ENCODE measurements at places on chromosomes 16 and 17. TPM values are rescaled to one million over a fixed set of nuclear protein-coding genes. Genes with fewer than 3 reads are reported as not detected.
A peak's percentile ranks its signal among the peaks of the same experiment; 100 is the strongest.

DNA sequence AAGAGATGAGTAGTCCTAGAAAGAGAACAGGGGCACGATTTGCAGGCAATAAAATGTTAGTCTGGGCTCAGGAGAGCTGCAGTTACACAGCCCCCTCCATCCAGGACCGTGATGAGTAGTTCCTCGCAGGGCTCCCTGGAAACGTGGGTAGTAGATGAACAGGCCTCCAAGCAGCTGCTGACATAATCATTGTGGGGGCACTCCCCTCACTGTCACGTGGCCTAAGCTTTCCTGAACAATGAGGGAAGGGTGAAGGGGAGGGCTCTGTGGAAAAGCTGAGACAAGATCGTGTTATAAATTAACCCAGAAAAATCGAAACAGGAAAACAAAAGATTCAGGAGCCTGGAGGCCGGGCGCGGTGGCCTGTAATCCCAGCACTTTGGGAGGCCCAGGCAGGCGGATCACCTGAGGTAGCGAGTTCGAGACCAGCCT, 1.3 kb upstream of the PER1 start:
- DNase-seq, result peak; percentile 67

GRCh38 chr16:88846088-88846487, 10.7 kb downstream of the GALNS start:
- DNase-seq, result no peak

- no peak for DNase-seq
Observed at GRCh38 chr16:67173808-67174705, 3.7 kb downstream of the NOL3 start.

DNA sequence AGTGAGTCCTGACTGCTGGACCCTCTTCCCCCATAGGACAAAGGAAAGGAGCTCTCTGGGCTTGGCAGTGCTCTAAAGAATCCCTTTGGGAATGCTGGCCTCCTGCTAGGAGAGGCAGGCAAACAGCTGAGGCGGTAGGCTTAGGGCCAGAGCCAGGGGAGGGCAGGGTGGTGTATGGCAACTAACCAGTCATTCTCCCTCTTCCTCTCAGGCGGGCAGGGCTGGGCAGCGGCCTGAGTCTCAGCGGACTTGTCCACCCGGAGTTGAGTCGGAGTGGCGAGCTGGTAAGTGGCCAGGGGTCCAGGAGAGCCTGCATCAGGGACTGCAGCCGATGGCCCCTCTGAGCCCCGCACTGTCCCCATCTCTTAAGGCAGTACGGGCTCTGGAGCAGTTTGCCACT, 4.4 kb downstream of the ACADVL start:
- no peak for DNase-seq

DNA sequence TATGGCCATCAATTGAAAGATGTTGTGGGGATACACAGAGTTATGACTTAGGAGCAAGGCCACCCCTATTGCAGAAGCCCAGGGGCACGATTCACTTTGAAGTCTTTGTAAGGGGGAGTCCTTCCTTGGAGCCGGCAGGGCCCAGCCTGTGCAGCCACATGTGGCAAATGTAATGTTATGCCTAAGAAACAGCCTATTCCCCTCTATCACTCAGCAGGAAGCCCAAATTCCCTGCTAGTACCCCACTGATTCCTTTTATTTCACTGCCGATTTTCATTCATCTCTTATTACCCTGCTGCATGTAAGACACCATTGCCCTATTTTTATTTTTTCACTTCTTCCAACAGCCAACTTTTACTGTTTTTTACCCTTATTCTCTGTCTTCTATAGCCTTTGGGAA, 233.2 kb downstream of the PMP22 start:
- no peak for DNase-seq

The NAGS gene
- 2.1 TPM for total RNA-seq

GRCh38 chr17:40459636-40460603, 16.7 kb downstream of the IGFBP4 start:
- no peak for DNase-seq

The TBC1D16 gene
- total RNA-seq, result 71.9 TPM

GRCh38 chr17:67600408-67600807, 117.3 kb upstream of the NOL11 start:
- DNase-seq, result no peak

DNA sequence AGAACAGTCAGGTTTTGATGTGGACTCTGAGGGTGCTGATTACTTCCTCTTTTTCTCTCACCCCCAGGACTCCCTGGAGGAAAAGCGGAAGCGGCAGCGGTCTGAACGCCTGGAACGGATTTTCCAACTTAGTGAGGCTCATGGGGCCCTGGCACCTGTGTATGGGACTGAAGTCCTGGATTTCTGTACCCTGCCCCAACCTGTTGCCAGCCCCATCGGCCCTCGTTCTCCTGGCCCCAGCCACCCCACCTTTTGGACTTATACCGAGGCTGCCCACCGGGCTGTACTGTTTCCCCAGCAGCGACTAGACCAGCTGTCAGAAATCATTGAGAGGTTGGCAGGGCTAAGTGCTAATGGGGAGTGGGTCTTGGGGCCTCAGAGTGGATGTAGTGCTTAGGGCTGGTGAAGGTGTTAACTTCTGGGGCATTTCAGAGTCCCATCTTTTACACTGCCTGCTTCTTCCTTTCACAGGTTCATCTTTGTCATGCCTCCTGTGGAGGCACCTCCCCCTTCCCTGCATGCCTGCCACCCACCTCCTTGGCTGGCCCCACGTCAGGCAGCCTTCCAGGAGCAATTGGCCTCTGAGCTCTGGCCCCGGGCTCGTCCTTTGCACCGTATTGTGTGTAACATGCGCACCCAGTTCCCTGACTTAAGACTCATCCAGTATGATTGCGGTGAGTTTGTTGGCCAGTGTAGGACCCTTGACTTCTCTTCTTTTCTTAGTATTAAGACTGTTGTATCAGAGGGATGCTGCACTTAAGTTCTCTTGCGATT, 19.1 kb upstream of the PHKG2 start:
- no peak for DNase-seq

GRCh38 chr16:2465653-2466415, 5.3 kb upstream of the NTN3 start:
- no peak for DNase-seq

- no peak for DNase-seq
Observed at GRCh38 chr17:81659038-81659437, 2.7 kb upstream of the PDE6G start.

DNA sequence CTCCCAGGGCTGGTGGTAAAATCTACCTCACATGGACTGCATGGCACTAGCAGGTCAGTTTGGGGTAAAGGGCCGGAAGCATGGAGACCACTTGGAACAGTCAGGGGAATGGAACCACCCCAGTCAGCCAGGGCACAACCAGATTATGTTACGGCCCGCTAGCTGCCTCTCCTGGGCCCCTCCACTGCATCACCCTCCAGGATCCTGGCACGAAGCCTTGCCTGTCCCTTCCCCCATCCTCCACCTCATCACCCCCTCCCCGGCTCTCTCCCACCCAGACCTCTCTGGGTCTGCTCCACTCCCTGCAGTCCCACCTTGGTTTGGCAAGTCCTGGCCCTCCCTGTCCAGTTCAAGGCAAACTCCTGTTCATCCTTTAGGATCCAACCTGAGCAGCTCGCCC, 91.7 kb downstream of the CLEC16A start:
- no peak for DNase-seq

The PLLP gene
- 4.9 TPM for total RNA-seq

DNA sequence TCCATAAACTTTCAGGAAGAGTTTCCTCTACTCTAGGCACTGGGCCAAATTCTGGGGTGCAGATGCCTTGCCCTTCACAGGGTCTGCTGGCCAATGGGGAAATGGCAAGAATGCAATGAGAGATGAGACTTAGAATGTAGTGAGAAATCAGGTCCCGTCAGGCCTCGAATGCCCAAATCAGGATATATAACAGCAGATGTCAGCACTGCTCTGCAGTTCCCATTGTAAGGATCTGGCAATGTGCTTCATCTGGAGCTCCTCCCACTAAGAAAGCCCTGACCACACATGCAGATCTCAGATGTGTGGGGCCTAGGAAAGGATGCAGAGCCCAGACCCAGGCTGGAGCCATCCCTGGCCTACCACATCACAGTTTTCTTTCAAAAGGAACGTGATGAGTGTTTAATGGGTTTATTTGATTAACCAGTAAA, 13.9 kb upstream of the LPCAT2 start:
- DNase-seq, result no peak

The CA7 gene
- total RNA-seq, result 0.70 TPM

The TNK1 gene
- 11.5 TPM for total RNA-seq

DNA sequence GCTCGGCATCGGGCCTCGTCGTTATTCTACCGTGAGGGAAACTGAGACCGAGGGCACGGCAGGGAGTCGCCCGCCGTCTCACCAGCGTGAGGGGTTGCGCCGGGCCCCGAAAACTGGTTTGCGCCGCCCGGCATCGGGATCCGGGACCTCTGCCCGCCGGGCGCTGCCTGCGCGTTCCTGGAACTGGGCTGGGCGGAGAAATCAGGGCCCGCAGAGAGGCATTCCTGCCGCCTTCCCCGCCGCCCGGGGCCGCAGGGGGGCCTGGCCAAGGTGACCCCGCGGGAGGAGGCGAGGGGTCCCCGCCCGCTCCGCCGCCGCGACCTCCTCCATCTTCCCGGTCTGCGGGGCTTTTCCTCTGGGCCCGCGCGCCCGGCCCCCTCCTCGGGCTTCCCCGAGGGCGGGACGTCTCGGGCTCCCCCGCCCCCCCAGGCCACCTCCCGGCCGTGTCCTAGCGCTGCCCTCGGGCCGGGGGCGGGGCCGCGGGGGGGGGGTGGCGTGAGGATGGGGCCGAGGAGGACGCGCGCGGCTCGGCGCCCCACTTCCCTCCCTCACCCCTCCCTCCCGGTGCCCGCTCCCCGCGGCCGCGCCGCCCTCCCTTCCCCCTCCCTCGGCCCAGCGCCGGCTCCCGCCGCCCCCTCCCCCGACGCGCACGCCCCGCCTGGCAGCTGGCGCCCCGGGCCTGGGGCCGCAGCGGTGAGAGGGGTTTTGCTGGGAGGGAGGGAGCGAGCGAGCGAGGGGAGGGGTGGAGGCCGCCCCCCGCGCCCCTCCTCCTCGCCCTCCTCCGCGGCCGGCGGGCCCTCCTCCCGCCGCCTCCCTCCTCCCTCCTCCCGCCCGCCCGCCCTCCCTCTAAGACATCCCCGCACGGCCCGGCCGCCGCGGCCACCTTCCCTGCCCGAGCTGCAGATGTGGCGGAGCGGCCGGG, at the start of gene GLIS2:
Gene GLIS2, plus strand, starts transcription at position 882 of the 922 bp plus-strand sequence. CDS start 16,214 bp downstream, outside the sequence.
- DNase-seq, result no peak

DNA sequence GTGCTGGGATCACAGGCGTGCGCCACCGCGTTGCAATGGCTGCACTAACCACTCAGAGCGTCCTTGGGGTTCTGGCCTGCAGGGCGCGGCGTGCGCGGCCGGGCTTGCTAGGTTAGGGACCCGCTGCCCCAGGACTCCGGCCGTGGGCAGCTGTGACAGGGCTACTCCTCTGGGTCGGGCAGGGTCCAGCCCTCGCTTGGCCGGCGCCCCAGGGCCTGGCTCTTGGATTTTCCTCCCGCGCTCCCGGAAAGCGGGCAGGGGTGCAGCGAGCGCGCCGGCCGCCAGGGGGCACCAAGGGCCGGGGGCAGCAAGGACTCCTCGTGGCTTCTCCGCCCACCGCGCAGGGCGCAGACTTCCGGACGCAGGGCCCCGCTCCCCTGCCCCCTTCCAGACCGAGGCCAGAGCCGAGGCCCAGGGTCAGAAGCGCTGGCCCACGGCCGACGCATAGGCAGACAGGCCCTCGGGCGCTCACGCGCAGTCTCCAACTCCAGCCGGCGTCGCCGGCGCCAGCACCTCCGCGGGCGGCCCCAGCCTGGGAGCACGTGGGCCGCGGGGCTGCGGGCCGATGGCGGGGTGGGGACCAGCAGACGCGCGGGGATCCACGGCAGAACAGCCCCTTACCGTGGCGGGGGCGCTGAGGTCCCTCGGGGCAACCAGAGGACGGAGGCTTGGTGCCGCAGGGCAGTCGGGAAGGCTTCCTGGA, 355 bp downstream of the TLE7 start:
- no peak for DNase-seq

DNA sequence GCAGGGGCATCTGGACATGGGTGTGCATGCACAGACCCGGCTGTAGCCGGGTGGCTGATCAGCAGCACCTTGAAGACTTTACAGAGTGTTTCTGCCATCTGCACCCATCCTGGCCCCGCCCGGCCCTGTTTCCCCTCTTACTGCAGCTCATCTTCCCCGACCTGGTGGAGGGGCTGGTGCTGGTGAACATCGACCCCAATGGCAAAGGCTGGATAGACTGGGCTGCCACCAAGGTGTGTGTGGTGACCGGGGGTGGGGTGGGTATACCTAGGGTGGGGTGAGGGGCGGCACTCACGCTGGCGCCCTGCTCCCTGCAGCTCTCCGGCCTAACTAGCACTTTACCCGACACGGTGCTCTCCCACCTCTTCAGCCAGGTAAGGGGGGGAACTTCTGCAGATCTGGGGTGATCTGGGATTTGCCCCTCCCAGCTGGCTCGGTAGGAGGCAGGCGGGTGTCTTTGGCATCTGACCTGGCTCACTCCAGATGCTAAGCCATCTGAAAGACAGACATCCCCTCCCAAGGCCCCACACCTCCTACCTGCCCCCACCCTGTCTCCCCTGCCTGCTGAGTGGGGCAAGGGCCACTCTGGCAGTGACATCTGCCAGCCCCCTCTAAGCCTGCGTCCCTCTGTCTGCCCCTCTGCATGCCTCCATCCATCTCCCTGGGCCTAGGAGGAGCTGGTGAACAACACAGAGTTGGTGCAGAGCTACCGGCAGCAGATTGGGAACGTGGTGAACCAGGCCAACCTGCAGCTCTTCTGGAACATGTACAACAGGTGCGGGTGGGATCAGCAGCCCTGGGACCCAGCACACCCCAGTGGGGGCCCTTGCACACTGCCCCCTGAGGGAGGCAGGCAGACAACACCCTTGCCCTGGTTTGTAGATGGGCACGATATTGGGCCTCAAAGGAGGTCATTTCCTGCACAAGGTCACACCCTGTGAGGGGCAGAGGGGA, 6.6 kb downstream of the NDRG4 start:
- peak; percentile 53 for DNase-seq

- no peak for DNase-seq
Observed at GRCh38 chr17:7929158-7930023, at the start of gene KCNAB3. Gene KCNAB3 (minus strand): TSS chr17:7929856. CDS start chr17:7929435, 421 bp downstream.

DNA sequence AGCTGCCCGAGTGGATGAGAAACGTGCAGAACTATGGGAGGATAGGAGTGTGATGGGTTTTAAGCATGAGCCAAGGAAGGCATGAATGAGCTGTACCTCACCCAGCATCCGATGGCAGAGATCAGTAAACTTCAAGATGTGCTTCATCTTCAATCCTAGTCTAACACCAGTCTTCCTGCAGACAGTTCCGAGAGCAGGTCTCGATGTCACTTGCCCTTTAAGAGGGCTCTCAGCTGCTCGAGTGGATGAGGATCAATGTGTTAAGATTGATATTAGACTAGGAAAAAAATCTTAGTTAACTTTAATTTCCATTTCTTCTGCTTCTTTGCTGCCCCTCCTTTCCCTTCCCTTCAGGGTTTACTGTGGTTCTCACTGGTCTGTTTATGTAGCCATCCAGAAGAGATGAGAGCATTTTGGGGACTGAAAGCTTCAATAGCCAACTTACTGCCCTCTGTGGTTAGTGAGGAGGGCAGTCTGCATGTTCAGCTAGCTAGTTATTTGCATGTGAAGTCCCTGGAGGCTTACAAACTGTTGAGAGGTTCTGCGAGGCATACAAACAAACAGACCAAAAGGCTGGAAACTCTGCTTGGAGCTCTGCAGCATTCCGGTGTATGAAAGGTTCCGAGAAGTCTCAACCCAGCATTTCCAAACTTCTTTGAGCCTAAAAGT, 15.3 kb downstream of the KLHL36 start:
- no peak for DNase-seq

The KIFC3 gene
- total RNA-seq, result 48.4 TPM

The CDRT15L2 gene
- total RNA-seq, result not detected

The IGSF6 gene
- not detected for total RNA-seq

The CRISPLD2 gene
- 57.2 TPM for total RNA-seq

Data from type B pancreatic cell (in vitro differentiated cells).